A549 treated with Mapracorat at 1 μM for 4 hours (cell line): ENCODE measurements at places on chromosomes 1 and 21. TPM values are rescaled to one million over a fixed set of nuclear protein-coding genes. Genes with fewer than 3 reads are reported as not detected.

FAM131C gene
- total RNA-seq = 13.7 to 19.5 TPM (median 18.8 TPM) in 5 replicates

HTR6 gene
- total RNA-seq = 0.15 to 0.22 TPM (median 0.19 TPM) in 4 of 5 replicates, not detected in the other

GRHL3 gene
- 0.68 to 0.77 TPM (median 0.73 TPM) in 5 replicates for total RNA-seq

UQCRHL gene
- 5.8 to 8.9 TPM (median 6.2 TPM) in 5 replicates for total RNA-seq

ZBED6 gene
- total RNA-seq = 1.1 to 4.7 TPM (median 3.5 TPM) in 5 replicates

PCAT6 gene
- total RNA-seq = 2.8 to 5.1 TPM (median 3.8 TPM) in 5 replicates

LIX1L gene
- total RNA-seq = 10.3 to 12.0 TPM (median 11.7 TPM) in 5 replicates

MTMR11 gene
- 7.3 to 9.8 TPM (median 8.1 TPM) in 5 replicates for total RNA-seq

NEXN gene
- total RNA-seq = 5.7 to 11.2 TPM (median 7.1 TPM) in 5 replicates

ANGPTL1 gene
- not detected in 5 replicates for total RNA-seq

TMCO4 gene
- 5.0 to 7.4 TPM (median 6.0 TPM) in 5 replicates for total RNA-seq

PDC gene
- total RNA-seq = not detected in 5 replicates

BRDT gene
- not detected in 5 replicates for total RNA-seq

NEK7 gene
- 10.8 to 18.0 TPM (median 16.1 TPM) in 5 replicates for total RNA-seq

DYRK1A gene
- 11.4 to 13.5 TPM (median 12.8 TPM) in 5 replicates for total RNA-seq

S100A5 gene
- total RNA-seq = 0.44 to 1.5 TPM (median 1.0 TPM) in 5 replicates

EXO1 gene
- 21.1 to 26.8 TPM (median 25.9 TPM) in 5 replicates for total RNA-seq

MRPL55 gene
- total RNA-seq = 76.4 to 92.1 TPM (median 83.8 TPM) in 5 replicates
